ENCODE measurements at places on chromosomes 3 and 15.

- DNase-seq: no peak
Measured at GRCh38 chr15:86267892-86268291, 188.2 kb downstream of the AGBL1 start.

GRCh38 chr3:4532535-4533112 lies 39.5 kb downstream of the ITPR1 start:
- DNase-seq: peak; percentile 24

GRCh38 chr3:105836533-105836932 lies 32.3 kb downstream of the CBLB start:
- DNase-seq: no peak

DNA sequence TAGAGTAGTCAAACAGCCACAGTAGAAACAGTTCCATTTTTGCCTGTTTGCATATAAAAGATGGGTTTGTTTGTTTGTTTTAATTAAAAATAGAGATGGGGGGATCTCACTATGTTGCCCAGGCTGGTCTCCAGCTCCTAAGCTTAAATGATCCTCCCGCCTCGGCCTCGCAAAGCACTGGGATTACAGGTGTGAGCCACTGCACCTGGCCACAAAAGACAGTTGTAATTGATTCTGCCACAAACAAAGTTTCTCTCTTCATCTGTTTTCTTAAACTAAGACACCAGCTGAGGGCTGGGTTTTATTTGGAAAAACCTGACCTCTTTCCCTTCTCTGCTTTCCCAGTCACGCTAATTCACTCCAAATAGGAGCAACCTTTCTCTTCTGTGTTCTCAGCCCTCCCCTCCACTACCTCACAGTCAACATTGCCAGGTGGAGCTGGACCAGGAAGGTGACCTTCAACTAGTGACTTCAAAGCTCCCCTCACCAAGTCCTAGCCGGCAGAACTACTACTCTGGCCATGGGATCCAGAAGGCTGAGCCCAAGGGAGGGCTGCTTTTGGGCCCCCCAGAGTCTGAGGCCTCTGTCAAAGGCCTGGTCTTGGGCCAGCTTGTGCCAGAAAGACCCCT lies 1.5 kb upstream of the IDH2 start:
- no peak for DNase-seq

- DNase-seq: no peak
Measured at GRCh38 chr3:25592510-25592968, 72.2 kb downstream of the TOP2B start.

- DNase-seq: no peak
Measured at GRCh38 chr15:96362755-96363651, 32.5 kb downstream of the NR2F2 start.

- no peak for DNase-seq
Measured at GRCh38 chr15:79171320-79172031, 80.9 kb upstream of the RASGRF1 start.

- no peak for DNase-seq
Measured at GRCh38 chr3:100086401-100086800, 27.9 kb downstream of the FILIP1L start.

All from inflammatory macrophage treated with lipopolysaccharide for 1 hour (primary cell).